ENCODE measurements at places on chromosomes 1 and 21.

GRCh38 chr1:65946376-65946775, 153.7 kb downstream of the PDE4B start:
- DNase-seq, result no peak

- no peak for DNase-seq
Observed at GRCh38 chr1:33906156-33906555, 42.3 kb downstream of the HMGB4 start.

- peak; percentile 58 for DNase-seq
Observed at GRCh38 chr21:45004481-45005247, 64.8 kb downstream of the SLX9 start.

GRCh38 chr1:181557313-181557712, 74.0 kb downstream of the CACNA1E start:
- DNase-seq, result no peak

- no peak for DNase-seq
Observed at GRCh38 chr21:31644643-31645042, 14.8 kb upstream of the SOD1 start.

GRCh38 chr1:238468068-238468467, 577.3 kb upstream of the ZP4 start:
- DNase-seq, result no peak

GRCh38 chr1:11337580-11338073, 64.6 kb downstream of the UBIAD1 start:
- DNase-seq, result no peak

DNA sequence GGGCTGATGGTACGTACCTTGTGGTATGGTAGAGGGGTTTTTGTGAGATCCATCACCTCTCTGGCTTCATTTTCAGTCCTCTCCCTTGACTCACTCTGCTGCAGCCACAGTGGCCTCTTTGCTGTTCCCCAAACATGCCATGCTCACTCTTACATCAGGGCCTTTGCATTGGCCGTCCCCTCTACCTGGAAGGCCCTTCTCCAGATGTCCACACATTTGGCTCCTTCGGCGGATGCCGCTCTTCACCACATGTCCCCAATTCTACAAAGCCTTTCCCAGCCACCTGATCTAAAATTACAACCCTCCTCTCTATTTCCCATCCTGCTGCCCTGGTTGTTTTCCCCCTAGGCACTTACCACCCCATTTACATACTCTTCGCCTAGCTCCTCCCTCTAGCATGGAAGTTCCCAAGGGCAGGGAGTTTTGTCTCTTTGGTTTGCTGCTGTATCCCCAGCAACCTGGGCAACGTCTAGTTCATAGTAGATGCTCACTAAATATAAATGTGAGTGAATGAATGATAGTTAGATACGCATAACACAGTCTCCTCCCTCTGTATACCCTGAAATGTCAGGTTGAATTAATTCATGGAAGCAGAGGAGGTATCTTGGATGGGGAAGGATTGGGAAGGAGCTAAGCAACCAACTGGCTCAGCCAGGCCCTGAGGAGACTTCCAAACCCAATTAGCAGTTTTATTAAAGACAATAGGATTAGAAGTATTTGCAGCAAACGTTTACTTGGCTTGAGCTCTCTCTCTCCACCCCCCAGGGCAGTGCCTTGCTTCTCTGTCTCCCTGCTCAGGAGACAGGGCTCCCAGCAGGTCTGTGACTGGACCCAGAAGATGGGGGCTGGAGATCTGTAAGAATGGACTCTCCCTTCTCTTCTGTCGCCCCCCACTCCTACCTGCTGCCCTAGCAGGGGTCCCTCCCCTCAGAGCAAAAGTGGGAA, 264.2 kb downstream of the GRIK3 start:
- no peak for DNase-seq

DNA sequence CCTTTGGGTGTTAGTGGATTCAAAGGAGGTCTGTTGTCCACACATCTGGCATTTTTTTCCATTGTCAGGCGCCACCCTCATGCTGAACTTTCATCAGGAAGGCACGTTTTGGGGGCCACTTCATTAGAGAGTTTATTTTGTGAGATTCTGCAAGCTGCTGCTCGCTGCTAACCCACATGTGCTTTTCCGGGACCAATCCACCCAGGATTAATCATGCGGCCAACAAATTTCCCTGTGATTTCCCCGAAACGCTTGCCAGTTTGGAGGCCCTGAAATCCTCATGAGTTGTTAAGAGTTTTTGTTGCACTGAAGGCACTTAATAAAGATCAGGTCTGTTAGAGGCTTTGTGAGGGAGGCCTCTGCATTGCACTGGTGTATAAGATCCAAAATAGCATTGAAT, 2.4 kb downstream of the PDPN start:
- DNase-seq, result no peak

DNA sequence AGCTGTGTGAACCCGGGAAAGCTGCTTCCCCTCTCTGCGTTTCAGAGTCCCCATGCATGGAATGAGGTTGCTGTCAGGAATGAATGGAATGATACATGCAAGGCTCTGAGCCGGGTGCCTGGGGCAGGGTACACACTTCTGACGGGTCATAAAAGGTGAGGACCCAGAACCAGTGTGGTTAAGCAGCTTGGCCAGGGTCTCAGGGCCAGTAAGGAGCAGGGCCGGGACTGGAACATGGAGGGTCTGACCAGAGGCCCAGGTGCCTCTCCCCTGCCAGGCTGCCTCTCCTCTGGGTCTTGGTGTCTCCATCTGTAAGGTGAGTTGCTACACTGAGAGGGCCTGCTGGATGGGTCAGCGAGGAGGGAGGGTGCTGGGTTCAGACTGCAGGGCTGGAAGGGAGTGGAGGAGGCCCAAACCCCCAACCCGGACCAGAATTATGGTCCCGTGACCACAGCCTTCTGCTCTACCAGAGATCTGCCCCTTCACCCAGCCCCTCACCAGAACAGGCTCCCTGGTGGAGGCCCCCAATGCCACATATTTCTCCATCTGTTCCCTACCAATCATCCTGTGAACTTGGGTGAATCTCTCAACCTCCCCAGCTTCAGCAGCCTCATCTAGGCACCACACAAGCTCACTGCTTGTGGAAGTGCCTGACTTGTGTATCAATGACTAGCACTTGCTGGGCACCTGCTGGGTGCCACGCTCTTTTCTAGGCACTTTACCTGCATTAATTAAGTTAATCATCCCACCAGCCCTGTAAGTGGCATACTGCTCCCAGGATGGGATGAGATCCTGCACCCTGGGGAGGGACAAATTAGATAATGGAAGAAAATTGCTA, 16.2 kb upstream of the LRP8 start:
- no peak for DNase-seq

GRCh38 chr1:45304311-45305081, 22.2 kb upstream of the HPDL start:
- no peak for DNase-seq

DNA sequence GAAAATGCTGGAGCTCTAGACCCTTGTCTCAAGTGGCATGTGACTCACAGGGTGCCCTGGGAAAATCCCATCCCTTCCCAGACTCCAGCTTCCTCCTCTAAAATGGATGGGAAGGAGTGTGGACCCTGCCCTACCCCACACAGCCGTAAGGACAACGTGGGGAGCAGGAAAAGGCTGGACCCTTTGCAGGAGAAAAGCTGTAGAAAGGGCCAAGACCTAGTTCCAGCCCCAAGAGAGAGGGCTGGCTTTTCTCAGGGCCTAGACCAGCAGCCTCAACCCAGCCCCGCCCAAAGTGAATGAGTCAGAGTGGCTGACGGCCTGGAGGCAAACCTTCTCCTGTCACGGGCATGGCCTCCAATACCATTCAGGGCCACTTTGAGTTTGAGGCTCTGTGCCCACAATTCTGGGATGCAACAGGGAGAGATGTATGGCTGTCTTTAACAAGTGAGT, 1.1 kb downstream of the LAMB3 start:
- DNase-seq, result no peak

DNA sequence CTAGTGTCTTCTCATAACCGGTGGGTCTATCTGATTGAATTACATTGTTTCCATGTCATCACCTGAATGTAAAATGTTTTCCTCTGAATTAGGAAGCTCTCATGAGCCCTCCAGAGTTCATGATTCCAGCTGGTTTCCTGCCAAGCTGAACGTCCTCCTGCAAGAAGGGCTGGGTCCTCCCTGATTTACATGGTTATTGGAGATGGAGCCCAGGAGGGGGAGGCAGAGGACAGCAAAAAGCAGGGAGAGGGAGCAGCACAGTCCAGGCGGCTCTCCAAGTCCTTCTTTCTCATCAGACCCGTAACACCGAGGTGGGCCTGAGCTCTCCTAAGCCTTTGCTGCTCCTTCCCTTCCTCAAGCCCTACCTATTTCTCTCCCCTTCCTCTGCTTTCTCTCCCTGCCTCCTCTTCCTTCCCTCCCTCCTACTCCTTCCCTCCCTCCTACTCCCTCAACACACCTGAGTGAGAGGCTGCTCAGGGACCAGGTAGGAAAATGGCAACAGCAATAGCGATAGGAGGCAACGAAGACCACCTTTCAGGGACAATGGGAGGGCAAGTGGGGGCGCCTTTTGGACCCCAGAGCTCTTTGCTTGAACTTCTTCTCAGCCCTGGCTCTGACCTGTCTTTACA, 265.9 kb downstream of the PRDM2 start:
- DNase-seq, result no peak

- DNase-seq, result no peak
Observed at GRCh38 chr1:233323718-233324117, 3.8 kb upstream of the MAP3K21 start.

All from ascending aorta (tissue), 2 donors.